WERI-Rb-1 (cell line): ENCODE measurements at places on chromosomes 11 and 22.

GRCh38 chr22:49775867-49776511, 51.7 kb downstream of the BRD1 start:
- DNase-seq: no peak

DNA sequence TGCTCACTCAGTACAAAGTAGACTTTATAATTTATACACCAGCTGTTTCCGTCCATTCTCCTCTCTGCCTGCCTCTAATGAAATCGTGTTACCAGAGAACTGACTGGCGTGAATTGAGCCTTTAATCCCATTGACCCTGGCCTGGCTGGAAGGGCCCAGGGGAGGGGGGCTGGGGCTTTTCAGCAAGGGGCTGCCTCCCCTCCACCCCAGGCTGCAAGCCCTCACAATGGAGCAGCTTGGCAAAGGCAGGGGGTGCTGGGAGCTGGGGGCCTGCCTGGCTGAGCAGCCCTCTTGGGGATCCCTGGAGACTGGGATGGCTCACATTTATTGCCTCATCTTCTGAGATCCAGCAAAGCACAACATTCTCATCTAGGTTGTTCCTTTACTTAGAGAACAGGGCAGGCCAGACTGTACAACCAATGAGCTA, 25.8 kb upstream of the LMO1 start:
- peak; percentile 84 for DNase-seq

DNA sequence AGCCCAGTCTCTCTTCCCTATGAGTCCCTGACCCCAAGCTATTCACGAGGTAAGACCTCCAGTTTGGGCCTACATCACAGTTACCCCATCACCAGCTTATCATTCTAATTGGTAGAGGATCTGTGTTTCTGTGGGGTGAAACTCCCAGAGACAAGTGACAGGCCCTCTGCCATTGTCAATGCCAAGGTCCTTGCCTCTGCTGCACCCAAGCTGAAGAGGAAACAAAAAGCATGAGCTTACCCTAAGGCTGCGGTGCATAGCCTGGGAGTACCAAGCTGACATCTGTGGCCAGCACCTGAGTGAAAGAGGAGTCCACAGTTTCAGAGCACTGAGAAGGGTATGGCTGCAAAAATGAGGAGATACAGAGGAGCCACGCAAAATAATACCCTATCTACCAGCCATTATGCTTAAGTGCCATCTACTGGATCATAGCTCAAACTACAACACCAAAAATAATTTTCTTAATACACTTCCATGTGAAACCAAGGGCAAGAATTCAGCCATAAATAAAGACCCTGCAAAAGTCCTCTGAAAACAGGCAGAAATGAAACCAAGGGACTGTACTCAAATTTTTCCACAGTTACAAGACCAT, 62.3 kb upstream of the ANO5 start:
- no peak for DNase-seq

GRCh38 chr11:89498845-89499448, 7.8 kb upstream of the NOX4 start:
- DNase-seq: no peak

- DNase-seq: peak; percentile 22
These were observed 24.4 kb downstream of the SHANK3 start for GRCh38 chr22:50696799-50697561.

DNA sequence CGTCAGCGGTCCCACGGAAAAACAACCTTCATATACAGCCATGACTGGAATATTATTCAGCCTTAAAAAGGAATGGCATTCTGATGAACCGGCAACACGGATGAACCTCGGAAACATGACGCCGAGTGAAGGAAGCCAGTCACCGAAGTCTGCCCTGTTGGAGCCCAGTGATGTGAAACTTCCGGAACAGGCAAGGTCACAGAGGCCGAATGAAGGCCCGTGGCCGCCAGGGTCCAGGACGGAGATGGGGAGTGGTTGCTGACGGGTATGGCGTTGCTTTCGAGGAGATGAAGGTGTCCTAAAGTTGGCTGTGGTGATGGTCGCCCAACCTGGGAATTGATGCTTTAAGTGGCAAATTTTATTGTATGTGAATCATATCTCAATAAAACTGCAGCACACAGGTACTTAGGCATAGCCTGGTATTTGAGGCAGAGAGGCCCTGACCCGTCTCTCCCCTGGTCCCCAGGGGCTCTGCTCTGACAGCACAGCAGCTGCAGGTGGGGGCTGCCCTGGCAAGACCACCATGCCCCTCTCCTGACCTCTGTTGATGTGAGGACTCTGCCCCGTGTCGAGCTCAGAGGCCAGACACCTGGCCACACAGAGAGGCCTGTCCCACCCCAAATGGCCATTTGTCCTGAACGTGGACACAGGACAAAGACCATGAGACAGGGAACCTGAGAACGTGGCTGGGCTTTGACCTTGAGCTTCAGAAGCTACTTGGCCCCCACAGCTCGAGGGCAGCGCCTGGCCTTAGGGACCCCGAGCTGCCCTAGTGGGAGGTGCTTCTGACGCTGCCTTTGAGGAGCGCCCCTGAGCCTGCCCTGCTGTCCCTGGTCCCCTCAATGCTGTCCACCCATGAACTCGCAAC, 1090.8 kb downstream of the BRD1 start:
- DNase-seq: no peak

DNA sequence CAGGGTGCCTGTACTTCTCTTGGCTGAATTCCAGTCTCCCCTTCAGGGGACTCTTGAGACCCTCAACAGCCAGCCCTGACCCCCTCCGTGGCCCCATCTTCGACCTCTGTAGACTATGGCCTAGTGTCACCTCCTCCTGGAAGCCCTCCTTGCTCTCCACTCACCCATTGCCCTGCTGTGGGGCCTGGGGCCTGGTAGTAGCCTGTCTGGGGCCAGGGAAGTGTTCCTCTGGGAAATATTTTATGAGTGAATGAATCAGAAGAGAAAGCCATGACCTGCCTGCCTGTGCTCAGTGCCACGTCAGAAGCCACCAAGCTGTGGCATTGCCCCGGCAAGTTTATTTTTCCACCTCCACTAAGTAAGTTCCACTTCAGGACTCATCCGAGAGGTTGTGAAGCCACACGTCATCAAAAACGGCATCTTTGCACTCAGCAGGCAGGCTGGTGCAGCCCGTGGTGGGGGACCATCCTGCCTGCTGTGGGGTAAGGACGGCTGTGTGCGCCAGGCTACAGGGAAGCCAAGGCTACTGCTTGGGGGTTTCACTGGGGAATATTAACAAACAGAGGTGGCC, 59.6 kb upstream of the PPARA start:
- no peak for DNase-seq

- peak; percentile 3 for DNase-seq
These were observed 5.7 kb upstream of the SULT4A1 start for GRCh38 chr22:43867839-43868635.

DNA sequence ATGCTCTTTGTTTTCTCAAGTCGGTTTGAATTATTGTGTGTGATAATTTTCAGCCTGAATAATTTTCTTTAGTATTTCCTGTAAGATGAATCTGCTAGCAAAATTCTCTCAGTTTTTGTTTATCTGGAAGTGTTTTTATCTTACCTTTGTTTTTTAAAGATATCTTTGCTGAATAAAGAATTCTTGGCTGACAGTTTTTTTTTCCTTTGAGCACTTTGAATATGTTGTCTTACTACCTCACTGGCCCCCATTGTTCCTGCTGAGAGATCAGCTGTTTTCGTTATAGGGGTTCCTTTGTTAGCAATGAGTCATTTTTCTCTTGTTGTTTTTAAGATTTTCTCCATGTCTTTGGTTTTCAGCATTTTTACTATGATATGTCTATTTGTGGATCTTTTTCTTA, 63.0 kb downstream of the HORMAD2 start:
- DNase-seq: no peak

GRCh38 chr11:105910095-105910715, 111.8 kb downstream of the MSANTD4 start:
- DNase-seq: no peak

GRCh38 chr22:37792494-37792893, 15.2 kb upstream of the GCAT start:
- DNase-seq: no peak

- DNase-seq: no peak
These were observed 3.0 kb downstream of the TMEM218 start for GRCh38 chr11:125108469-125108868.

- peak; percentile 35 for DNase-seq
These were observed 4.6 kb downstream of the TNRC6B start for GRCh38 chr22:40182231-40182835.

- no peak for DNase-seq
These were observed 59.2 kb downstream of the ELFN2 start for GRCh38 chr22:37368058-37368457.

DNA sequence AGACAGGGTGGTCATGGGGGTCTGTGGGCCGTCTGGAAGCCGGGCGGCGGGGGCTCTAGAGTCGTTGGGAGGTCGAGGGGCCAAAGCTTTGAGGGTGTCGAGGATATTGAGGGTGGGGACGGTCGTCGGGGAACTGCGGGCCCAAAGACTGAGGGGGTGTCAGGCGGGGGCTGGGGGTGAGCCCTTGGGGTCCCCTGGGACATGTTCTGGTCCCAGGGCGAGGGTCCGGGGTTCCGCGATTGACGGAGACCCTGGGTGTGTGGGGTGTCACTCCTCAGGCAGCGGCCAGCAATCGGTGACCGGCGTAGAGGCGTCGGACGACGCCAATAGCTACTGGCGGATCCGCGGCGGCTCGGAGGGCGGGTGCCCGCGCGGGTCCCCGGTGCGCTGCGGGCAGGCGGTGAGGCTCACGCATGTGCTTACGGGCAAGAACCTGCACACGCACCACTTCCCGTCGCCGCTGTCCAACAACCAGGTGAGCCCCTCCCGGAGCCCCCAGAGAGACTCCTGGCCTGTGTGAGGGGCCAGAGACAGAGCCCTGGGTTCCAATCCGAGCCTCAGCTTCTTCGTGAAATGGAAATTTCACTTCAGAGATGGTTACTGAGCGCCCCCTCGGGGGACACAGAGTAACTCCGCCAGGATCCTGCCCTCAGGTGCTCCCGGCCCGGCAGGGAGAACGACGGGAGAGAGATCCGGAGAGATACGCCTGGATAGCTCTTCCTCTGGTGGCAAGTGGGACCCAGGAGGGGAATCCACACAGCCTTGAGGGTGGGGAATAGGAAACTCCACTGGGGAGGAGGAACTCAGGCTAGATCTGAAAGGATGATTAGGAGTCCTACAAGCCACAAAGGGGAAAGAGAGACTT, 714 bp downstream of the SDF2L1 start:
- DNase-seq: peak; percentile 83

- DNase-seq: peak; percentile 51
These were observed 37.0 kb upstream of the TIMP3 start for GRCh38 chr22:32764330-32765131.

GRCh38 chr22:43811777-43812148, 342 bp downstream of the EFCAB6 start:
- no peak for DNase-seq

DNA sequence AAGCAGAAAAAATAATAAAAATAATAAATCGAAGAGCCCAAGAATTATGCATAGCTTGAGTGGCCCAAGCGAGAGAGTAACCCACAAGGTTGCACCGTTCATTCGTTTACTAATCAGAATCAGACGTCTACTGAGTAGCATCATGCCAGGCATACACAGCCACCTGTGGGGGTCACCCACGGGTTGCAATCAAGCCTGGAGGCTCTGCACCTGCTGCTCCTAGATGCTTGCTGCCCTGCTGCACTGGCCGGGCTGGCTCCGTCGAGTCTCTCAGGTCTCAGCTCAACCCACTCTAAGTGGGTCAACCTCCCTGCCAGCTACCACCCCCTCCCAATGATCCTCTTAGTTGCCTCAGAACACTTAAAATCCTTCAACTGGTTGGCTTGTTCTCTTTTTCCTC, 2.0 kb upstream of the TESMIN start:
- DNase-seq: peak; percentile 85

- DNase-seq: no peak
These were observed 27.1 kb downstream of the MYEOV start for GRCh38 chr11:69320756-69321741.

- no peak for DNase-seq
These were observed 3.4 kb upstream of the UCP3 start for GRCh38 chr11:74012074-74012809.

DNA sequence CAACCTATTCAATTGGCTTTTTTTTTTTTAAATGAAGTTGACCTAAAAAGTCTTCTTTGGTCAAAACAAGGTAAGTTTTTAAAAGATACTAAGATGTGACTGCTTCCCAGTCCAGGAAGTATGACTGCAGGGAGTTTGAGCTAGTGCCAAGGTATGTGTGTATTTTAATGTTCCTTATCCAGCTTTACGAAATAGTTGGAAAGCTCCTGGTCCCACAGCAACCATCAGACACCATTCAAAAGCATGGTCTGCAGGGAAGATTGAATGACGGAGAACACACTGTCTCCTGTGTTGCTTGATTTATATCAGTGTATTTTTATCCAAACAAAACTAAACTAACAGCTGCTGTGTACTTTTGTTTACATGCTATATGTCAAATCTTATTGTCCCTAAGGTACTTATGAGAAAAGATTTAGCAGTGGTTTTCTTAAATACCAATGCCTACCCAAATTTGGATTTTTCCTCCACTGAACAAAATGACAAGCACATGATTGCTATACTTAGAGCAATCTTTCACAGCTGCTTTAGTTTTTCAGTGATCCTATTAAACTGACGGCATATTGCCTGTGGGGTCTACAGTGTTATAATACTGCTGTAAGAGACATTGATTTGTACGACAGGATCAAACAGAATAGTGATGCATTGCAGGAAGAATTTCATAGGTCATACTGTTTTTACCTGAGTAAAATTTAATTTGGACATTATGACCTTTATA, 122.9 kb downstream of the DCDC1 start:
- no peak for DNase-seq

DNA sequence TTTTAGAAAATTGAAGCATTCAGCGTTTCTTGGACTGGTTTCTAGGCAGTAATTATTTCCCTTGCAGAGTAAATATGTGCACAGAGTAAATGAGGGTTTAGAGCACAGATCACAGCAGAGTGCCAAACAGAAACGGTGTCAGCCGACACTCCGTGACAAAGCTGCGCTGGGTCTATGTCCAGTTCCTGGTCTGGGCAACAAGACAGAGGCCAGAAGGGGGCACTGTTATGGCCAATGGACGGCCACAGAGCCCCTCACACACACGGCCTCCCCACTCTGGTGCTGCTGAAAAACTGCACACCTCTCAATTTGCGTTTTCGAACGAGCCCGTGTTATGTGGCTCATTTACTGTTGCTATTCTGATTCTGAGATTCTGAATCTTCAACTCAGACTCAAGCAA, 180.7 kb downstream of the MPPED1 start:
- DNase-seq: no peak

- no peak for DNase-seq
These were observed 21.2 kb downstream of the SCGB1A1 start for GRCh38 chr11:62439785-62440602.

DNA sequence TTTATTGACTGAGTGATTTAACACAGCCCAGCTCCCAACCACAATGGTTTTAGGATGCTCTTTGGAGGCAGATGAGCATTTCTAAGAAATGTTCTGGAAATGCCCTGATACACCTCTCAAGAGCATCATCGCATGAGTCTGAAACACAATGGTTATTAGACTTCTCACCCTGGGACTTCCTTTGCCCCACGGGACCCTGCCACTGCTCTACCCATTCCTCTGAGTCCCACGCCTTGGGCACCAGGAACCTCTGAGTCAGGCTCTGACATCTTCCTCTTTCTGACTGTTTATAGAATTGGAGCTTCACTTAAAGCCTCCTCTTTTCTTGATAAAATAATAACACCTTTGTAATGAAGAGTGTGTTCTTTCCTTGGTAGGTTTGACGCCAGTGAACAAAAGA, 85.6 kb upstream of the PARVA start:
- no peak for DNase-seq
